ENCODE measurements at places on chromosomes 3 and 15.

DNA sequence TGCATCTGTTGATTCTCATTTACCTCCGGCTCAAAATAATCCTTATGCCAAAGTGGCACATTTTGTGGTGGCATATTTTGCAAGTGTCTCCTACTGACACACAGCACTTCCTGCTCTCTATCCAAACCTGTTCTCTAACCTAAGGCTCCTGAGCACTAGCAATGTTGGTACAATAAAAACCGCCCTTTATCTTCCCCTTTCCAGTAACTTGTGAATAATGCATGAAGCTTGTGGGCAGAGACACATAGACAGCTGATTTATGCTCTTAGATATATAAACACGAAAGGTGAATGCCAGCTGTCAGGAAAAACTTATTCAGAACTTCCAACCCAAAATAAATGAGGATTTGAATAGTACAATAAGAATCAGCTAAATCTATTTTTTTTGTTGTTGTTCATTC, 34.6 kb upstream of the ARPIN start:
- no peak for DNase-seq

GRCh38 chr3:19547665-19548464, 386.2 kb downstream of the EFHB start:
- DNase-seq: no peak

- no peak for DNase-seq
Measured at GRCh38 chr15:94460624-94461023, 229.3 kb downstream of the MCTP2 start.

- DNase-seq: no peak
Measured at GRCh38 chr3:31880020-31880419, 101.0 kb downstream of the OSBPL10 start.

GRCh38 chr3:155217591-155217990, 75.9 kb downstream of the STRIT1 start:
- DNase-seq: no peak

DNA sequence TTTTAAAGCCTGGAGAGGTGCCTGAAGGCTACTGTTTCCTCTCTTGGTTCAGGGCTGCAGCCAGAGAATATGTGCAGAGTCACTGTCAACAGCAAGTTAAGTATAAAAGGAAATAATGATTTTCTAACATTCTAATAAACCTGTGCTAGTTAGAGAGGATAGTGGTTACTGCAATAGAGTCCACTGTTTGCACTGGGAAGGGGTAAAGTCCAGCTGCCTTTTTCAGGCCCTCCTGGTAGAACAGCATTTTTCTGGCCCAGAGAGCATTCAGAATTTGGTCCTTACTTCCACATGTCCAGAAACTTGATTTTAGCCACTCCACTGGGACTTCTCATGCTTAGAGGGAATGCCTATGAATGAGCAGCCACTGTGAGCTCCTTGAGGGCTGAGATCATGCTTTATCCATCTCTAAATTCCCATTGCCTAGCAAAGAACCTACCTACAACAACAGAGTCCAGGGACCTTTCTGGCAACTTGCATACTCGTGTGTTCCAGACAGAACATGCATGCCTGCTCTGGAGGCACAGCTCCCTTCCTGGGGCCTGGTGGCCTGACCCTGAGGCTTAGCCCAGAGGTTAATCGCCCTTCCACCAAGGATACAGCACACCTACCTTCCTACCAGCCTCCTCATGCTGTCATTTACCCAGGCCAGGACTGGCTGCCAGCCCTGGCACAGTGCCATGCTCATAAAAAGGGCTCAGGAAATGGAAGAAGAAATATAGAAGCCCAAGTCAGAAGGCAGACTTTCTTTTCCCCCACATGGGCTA, 50.3 kb upstream of the ATP13A3 start:
- no peak for DNase-seq

DNA sequence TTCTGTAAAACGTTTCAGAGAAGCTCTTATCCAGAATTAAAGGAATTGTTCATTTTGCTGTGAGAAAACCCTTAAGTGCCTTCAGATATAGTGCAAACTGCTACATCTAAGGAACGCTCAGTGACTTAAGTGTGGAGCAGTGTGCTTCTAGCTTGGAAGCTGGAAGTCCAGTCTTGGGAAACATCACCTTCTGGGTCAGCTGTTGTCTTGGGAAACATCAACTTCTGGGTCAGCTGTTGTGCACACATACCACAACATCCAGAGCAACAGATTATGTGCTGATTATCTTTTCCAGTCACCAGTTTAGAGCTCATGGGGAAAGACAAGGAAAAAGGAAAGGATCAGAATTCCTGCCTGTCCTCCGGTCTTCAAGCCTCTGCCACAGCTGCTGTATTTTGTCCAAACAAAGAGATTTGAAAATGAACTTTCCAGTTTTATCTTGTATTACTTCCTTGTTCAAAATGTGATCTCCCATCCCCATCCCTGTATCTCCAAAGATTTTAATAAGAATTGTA, 713.6 kb downstream of the NSUN3 start:
- DNase-seq: no peak

GRCh38 chr3:43727930-43728329, 37.2 kb downstream of the ABHD5 start:
- DNase-seq: no peak

DNA sequence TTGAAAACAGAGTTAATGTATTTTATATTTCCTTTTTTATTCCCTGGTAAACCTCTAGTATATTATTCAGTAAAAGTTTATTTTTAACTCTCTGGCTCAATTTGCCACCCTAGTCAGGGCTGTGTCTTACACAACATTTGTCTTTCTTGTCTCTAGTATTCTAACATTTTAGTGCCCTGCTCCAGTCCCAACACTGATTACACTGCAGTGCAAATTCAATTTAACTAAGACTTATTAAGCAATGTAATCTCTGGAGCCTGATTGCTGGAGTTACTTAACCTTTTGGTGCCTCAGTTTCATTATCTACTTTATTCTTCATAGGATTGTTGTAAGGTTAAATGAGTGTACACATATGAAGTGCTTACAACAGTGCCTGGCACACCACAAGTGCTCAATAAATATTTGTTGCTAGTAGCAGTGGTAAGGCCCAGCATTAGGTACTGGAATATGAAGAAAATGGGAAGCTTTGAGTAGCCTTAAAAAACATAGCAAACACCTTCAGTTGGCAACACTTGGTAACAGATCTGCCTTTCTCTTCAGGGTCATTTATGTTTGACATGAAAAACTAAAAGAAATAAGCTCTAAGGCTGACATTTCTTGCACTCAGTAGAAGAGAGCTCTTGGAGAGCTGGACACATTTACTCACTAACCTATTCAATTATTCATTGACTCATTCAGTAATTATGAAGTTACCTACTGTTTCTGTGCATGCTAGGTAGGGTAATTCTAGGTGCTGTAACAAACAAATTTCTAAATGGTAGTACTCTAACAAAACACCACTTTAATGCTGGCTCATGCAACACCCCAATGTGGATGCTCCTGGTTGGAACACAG, 364.5 kb upstream of the EPHA3 start:
- no peak for DNase-seq

- DNase-seq: no peak
Measured at GRCh38 chr3:12458901-12459300, 25.4 kb upstream of the TSEN2 start.

DNA sequence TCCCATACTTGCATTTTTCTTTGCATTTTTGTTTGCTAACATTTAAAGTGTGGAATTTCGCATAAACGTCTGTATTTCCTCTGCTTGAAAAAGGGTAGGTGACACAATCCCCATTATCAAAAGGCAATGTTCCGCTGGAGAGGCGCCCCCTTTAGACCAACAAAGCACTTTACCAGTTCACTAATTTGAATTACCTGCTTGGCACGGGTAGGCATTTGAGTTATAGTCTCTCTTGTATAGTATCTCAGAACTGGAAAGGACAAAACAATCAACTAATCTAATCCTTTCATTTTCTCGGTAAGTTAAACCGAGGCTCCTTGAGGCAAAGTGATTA, 775 bp upstream of the CCDC39 start:
- DNase-seq: peak; percentile 32

GRCh38 chr3:69750549-69750948, 11.3 kb downstream of the MITF start:
- no peak for DNase-seq

DNA sequence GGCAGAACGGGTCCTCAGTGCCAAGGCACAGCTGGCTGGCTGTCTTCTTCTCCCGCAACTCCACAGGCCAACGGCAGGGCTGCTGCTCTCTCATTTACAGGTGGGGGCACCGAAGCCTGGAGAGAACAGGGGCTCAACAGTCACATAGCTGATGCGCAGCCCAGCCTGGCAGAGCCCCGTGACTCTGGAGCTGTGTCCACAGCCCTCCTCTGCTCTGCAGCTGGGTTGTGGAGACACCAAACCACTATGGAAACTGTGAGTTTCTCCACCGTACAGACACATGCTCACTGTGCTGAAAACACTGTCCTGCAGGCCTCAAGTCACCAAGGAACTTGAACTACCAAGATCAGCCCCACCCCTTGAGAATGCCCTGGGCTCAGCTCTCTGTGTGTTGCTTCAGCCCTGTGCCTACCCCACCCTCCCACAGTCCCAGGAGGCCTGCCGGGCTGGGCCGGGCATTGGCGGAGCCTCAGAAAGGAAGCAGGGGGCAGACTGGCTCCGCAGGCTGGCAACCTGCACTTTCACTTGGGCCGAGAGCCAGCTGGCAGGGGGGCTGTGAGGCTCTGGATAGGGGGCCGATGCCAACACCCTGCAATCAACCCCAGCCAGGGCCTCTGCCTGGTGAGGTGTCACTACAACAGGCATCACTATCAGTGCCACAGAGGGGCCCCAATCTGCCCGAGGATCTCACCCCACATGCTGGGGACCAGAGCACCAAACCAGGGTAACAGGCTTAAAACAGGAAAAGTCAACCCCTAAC, 113.7 kb upstream of the RPL32 start:
- no peak for DNase-seq

DNA sequence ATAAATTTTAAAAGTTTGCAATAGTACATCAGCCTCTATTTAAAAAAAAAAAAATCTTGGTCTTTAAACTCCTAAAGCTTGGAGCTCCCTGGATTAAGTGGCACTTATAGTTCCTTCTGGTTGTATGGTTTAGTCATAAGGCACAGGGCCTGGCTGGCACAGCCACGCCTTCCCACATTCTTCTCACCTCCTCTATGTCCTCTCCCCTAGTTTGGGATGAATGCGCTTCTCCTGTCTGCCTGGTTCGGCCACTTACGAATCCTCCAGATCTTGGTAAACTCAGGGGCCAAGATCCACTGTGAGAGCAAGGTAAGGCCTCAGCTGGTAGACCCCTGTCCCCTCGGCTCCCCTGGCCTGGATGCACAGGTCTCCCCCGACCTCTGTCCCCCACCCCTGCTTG, 10.0 kb downstream of the ANKDD1A start:
- no peak for DNase-seq

DNA sequence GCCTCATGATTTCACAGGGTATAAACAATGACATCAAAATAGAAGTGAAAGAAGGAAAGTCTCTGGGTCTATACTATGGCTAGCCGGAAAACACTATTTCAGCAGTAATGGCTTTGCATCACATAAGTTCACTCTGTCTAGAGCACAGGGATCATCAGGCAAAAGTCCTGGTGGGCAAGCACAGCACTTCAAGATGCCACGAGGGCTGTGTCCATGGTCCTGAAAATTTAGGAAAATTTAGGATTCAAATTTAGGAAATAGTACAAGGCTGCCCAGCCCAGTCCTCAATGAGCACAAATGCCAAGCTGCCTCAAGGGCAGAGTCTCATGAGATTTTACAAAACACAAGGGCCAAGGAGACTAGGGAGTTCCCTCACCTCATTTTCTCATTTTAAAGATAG, 54.1 kb downstream of the RORA start:
- DNase-seq: no peak

DNA sequence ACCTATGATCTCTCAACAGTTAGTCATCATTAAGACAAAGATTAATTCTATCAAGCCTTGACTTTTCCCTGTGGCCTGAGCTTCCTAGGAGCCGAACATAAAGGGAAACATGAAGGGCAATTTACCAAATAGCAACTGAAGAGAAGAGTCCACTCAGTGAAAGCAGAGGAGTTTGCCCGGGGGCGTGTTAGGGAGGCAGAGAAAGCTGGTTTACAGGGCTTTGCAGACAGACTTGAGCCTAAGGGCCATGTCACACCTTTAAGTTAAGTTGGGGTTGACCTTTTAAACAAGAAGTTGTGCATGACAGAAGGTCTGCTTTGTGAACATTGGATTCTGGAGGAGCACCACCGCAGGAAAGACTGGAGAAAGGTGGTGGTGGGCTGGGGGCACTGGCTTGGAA, 701.8 kb upstream of the CFAP20DC start:
- DNase-seq: no peak

DNA sequence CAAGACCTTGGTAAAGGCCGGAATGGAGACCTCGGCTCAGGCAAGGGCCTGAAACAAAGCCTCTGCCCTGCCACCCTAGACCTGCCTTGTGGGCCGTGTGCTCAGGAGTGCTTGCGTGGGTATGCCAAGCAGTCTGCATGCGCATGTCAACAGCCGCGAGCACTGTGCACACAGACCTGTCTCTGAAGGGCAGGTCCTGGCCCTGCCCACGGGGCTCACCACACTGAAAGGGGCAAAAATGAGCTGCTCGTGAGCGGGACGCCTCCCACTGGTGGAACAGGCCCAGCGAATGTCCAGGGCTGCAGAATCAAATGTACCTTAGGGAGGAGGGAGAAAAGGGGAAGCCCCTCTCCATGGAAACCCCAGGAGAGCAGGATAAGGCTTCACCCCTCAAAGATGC, 44.3 kb upstream of the FGD5 start:
- DNase-seq: no peak

GRCh38 chr3:8610951-8611350, 33.6 kb downstream of the SSUH2 start:
- no peak for DNase-seq

GRCh38 chr3:65879372-65879771, 159.3 kb downstream of the MAGI1 start:
- no peak for DNase-seq

DNA sequence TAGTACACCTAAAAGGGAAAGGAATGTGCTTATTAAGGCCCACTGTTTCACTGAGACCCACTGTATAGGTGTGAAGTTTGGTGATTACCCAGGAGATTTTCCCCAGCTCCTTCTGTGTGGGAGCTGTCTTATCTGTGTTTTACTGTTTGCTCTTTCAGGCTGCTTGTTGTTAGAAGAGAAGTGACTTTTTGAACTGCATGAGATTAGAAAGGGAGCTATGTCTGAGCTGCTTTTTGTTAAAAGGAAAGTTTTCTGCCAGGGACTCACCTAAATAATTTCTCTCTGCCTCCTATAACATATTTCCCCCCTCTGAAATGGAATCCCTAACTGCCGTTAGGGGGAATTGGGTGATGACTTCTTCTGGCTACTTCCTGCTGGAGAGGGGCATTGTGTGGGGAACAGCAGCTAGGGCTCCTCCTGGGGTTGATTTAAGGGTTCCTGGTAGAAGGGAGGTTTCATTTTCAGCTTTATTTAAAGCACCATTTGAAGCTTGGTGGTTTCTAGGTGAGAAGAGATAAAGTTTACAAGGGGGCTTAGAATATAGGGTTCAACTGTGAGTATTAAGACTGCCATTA, 77.1 kb upstream of the ATP11B start:
- DNase-seq: no peak

All from CD4-positive, alpha-beta T cell treated with Interleukin-17A for 1 hour (primary cell).